ENCODE measurements at places on chromosomes 13 and 19. TPM values are rescaled to one million over a fixed set of nuclear protein-coding genes. Genes with fewer than 3 reads are reported as not detected.

The EDNRB gene
- total RNA-seq, result 19.9 TPM

The OR7A5 gene
- total RNA-seq, result 1.9 TPM

The SYT3 gene
- total RNA-seq, result 0.49 TPM

- no peak for DNase-seq
These were observed 5.6 kb downstream of the INAFM1 start for GRCh38 chr19:47280183-47280797.

GRCh38 chr13:40439928-40440327 lies 226.5 kb downstream of the FOXO1 start:
- no peak for DNase-seq

DNA sequence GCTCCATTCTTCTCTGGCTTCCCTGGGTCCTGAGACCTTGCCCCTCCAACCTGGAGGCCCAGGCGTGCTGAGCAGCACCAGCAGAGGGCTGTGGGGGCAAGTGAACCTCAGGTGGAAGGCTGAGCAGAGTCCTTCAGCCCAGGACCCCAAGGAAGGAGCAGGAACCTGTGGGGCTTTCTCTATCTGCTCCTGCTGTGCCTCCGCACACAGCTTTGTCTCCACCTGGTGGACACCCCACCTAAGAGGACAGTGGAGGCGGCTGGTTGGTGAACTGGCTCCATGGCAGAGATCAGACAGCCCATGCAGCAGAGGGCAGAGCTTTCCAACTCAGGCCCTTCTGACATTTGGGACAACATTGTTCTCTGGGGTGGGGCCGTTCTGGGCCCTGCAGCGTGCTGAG lies 19.7 kb downstream of the ZFR2 start:
- DNase-seq, result no peak

DNA sequence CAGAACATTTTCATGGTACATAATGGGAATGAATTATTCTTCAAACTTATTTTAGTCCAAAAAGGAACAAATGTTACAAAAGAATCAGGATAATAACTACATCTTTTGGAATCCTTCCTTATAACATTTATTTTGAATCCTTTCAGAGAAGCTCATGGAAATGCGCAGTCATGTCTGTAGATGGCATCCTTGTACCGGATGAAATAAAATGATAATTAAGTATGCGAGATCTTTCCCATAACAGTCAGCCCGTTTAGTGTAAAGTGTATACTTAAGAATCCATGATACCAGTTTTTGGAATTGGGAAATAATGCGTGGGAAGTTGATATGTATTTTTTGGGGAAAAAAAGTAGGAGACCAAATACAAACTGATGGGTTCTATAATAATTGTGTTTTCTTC lies 418.8 kb downstream of the GPC5 start:
- no peak for DNase-seq

GRCh38 chr13:23711355-23711754 lies 141.1 kb downstream of the TNFRSF19 start:
- DNase-seq, result no peak

DNA sequence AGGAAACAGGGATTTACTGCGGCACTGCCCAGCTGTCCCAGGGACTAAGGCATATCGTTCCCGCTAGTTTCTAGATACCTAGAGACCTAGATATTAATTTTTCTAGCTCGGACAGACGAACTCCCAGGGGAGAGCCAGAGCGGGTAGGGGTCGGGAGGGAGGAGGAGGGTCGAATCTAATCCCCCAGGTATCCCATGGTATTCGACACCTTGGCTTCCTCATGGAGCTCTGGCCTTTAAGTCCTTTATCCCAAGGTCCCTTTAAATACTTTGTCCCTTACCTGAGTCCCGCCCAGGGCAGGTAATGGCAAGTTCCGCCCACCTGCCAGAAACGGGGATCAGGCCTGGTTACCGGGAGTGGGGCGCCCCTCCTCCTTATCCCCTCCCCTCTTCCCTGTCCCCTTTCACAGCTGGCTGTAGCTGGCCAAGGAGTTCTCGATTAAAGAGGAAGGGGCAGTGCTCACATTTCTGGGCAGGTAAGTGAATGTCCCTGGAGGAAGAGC lies at the start of gene PRRG2:
Gene PRRG2 (plus strand): TSS at position 310 of the 502 bp plus-strand sequence. CDS start 1,904 bp downstream, outside the sequence.
- DNase-seq, result no peak

DNA sequence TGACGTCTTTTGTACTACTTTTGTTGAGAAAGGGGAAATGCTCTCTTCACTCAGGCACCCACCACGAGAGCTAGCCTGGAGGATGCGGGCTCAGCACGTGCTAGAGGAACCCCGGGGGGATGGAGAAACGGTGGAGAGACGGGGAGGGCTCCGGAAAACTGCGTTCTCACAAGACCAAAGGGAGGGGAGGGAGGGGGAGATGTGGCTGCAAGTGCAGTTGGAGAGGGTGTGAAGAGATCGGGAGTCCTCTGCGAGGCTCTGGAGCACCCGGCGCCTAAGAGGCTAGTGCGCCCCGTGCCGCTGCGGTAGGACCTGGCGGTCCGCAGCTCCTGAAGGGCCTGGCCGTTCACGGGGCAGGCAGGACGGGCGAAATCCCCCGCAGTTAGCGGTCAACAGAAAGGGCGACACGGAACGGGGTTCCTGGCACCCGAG lies 43.4 kb upstream of the XPO4 start:
- peak; percentile 40 for DNase-seq

Data from lower leg skin (tissue), 4 donors.